ENCODE measurements at places on chromosomes 6 and 20.

DNA sequence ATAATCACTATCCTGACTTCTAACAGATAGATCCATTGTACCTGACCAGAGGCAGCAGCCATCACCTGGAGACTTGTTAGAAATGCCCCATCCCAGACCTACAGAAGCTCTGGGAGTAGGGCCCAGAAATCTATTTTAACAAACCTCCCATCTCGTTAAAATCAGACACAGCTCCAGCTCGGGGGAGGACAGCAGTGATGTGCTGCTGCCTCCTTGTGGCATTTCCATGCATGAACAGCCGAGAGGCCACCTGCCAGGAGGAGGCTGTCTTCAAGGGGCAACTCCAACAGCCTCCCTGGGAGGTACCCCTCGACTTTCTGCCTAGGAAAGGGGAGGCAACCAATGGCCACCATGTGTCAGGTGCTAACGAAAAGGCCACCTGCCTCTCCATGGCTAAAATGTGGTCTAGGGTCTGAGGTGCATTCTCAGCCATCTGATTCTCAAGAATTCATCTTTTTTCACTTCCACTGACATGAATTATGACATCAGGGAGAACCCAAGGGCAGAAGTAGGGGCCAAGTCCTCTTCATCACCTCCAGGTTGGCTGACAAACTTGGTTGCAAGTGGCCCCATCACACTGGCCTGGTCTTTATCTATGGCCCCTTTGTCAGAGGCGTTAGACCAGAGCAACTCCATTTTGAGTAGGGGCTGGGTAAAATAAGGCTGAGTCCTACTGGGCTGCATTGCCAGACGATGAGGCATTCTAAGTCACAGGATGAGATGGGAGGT is 12.2 kb upstream of the KCNK15 start:
- peak; percentile 56 for DNase-seq

GRCh38 chr6:54134935-54135334 is 23.7 kb downstream of the MLIP start:
- DNase-seq, result no peak

DNA sequence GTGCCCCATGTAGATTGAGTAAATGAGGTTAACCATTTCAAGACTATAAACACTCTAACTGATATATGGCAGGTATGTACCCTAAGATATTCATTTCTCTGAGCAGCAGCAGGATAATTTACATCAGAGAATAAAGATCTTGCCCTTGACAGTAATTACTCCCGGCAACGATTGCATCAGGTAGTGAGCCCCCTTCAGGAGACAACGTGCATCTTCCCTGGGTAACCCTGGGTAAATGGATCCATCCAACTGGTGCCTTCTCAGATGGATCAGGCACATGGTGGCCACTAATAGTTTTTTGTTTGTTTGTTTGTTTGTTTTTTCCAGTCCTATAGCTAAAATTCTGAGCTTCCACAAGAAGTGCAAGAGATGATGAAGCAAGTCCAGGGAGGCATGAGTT is 469.4 kb upstream of the SLC35B3 start:
- no peak for DNase-seq

- DNase-seq, result no peak
Observed at GRCh38 chr6:10521104-10521808, at the start of gene GCNT2. GCNT2 (plus strand) TSS chr6:10521351; CDS start chr6:10528912, 7,561 bp downstream.

GRCh38 chr6:75272145-75272840 is 12.3 kb downstream of the TMEM30A start:
- no peak for DNase-seq

DNA sequence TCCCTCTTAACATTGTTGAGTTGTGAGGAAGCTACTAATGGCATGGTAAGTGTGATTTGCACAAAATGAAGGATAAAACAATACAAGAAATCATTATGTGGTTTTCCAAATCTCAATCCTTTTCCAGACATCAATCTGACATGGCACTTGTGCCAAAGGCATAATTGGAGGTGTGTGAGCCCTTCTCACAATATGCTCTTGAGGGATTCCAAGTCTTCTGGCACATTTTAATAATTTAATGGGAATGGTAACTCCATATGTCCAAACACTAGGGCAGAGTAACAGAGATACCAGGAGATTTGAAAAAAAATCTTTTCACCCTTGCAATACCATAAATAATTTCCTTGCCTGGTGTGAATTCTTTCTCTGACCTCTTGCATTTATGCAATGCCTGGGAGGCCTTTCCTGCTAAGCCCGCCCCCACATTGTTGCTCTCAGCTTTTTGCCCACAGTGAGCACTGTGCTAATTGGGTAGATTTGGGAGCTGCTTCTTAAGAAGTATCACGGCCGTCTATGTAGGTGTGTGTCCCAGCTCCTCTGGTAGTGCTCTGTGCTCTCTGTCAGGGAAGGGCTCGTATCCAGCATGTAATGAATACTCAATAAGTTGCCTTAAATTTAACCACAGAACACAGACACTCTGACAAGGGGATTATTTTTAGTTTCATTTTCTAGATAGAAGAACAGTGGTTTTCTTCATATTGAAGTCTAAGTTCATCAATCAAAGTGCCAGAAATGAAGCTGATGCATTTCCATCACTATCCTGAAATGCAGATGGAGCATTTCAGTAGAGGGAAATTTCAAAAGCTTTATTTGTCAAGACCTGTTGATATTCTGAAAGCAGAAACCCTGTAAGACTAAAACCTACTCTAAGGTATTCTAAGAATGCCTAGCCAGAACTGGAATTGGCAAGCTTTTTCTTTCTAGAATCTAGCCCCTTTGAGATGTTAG is 54.4 kb upstream of the CEP85L start:
- peak; percentile 44 for DNase-seq

- DNase-seq, result no peak
Observed at GRCh38 chr6:28002161-28002560, 45.1 kb downstream of the OR2B6 start.

- no peak for DNase-seq
Observed at GRCh38 chr6:131642987-131643611, 6.0 kb downstream of the ENPP3 start.

DNA sequence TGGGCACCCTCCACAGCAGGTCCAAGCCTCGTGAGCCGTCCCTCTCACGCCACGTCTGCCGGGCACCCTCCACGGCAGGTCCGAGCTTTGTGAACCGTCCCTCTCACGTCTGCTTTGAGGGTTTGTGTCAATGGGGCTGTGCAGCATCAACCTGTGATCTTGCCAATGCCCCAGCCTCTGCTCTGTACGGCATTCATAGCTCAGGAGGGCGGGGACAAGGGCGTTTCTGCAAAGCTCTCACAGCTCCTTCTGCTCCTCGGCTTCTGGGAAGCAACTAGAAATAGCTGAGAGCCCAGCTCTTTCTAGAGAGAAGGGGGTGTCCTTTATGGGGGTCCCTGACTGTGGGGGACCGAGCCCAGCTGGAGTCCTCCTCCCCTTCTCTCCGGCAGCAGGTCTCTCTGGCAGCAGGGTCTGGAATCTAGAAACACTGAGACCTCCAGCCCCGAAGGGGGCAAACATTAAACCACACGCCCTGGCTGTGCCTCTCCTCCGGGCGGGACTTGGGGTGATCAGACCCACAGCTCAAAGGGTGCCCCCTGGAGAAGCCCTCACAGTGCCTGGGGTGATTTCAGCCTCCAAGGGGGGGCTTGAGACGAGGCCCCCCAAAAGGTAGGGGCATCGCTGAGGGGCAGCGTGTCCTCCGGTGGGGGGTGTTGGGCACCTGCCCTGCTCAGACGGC is 41.2 kb upstream of the CHRNA4 start:
- no peak for DNase-seq

GRCh38 chr20:32456869-32457478 is 98.8 kb downstream of the ASXL1 start:
- DNase-seq, result no peak

Data from CD4-positive, alpha-beta T cell treated with Interleukin-17A for 1 hour (primary cell).